ENCODE measurements at places on chromosomes 7 and 10.

- no peak for DNase-seq
These were observed 36.0 kb downstream of the KCNH2 start for GRCh38 chr7:150942001-150942590.

DNA sequence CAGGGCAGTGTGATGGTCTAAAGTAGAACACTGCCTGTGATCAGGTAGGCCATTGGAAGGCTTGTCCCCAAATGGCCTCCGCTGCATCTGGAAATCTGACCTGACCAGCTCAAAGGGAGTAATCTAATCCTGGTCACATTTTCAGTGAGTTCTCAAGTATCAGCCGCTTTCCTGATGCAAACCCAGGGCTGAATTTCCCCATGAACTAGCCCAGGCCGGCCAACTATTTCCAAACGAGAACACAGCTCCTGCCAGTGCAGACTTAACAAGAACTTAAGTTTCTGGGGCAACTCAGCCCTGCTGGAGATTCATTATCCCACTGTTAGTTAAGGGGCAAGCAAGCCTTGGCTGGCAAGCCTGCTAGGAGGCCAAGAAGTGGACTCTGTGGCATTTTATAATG, 59.6 kb upstream of the FAM180A start:
- no peak for DNase-seq

- DNase-seq, result no peak
These were observed 804.9 kb downstream of the LRMDA start for GRCh38 chr10:76236356-76236755.

DNA sequence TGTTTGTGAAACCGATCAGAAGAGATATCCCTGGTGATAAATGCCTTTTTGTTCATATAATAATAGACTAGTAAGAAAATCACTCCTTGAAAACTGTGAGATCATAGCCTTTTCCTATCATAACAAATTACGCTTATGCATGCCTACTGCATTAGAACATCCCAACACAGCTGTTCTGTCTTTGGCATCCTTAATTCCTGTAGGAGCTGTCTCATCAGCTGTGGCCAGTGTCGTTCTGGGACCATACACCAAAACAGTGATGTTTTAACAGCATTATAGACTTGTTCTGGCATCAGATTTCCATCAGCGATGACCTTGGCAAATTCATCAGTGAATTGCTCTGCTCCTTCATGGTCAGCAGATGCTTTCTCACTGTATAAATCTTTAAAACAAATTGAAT, 423.6 kb upstream of the LRGUK start:
- DNase-seq, result no peak

GRCh38 chr10:93897070-93897780, 3.4 kb downstream of the SLC35G1 start:
- DNase-seq, result no peak

DNA sequence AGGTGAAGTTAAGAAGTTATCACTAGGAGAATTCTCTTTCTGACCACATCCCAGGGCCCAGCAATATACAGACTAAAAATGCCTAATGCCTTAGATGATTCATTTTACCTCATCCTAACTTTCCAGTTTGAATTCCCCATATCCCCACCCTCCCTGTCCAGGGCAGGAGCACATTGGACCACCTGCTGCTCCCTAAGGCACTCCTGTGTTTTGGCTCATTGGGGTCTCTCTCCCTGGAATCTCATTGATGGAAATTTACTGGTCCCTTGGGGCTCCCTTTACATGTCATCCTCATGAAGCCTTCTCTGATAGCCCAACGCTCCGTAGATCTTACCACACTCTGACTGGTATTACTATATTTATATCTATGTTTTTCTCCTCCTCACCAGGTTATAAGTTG, 2.7 kb downstream of the IL2RA start:
- no peak for DNase-seq

- no peak for DNase-seq
These were observed 203.3 kb downstream of the SDK1 start for GRCh38 chr7:3504384-3504783.

DNA sequence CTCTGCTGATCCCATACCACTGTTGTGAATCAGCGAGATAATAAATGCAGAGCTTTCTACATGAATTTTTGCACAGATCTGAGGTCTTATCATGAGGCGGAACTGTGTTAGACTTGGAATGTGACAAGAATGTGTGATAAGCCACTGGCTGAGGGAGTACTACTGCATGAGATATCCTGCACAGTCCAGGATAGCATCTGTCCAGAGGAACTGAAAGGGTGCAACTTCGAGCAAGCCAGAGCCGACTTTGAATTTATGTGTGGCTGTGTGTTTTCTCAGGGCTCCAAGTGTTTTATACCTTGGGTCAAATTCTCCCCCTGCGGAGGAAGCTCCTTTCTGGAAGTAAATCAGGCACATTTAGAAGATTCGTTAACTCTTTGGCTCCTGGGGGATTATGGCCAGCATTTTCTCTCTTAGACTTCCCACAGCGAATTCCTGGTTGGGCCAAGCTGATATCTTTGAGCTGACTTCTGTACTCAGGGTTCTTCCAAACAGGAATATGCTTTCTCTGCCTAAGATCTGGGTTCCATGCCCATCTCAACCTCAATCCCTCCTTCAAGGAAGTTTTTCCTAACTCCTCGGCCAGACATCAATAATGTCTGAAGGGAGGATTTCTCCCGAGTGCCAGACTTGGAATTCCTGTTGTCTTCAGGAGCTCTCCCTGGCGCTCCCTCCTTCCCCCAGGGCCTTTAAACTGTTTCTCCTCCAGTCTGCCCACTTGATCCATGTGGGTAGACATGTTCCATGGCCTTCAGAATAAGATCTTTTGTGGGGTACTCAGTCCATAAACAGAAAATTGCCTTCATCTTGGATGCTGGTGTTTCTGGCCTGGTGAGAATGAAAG, 2.5 kb upstream of the MEST start:
- DNase-seq, result no peak

GRCh38 chr7:70416986-70417655, 714.8 kb upstream of the GALNT17 start:
- DNase-seq, result no peak
